ENCODE measurements at places on chromosomes 7 and 10.

DNA sequence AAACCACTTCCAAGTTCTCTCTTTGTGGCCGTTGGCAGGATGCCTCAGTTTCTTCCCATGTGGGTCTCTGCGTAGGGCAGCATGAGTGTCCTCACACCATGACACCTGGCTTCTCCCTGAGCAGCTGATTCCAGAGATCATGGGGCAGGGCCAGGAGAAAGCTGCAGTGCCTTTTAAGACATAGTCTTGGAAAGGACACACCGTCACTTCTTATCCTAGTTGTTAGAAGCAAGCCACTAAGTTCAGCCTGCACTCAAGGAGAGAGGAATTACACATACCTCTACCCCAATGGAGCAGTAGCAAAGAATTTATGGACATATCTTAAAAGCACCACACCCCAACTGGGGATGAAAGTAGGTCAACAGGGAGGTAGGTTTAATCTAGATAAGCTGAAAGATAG, 16.4 kb downstream of the NODAL start:
- DNase-seq, result no peak

DNA sequence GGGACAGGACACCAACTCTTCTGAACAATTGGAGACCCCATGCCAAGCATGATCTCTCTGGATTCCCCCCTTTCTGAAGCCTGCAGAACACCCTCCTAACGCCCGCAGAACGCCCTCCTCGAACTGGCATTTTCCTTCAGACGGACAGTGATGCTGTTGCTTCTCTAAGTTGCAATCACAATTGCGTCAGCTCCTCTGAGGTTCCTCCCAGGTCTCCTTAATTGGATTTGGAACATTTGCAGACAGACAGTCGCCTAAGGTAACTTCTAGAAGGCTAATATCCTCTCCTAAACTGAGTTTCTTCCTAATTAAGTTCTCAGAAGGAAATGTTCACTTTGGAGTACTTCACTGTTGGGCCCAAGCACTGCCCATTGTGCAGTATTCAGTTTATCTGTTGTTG, 20.5 kb upstream of the SERPINE1 start:
- no peak for DNase-seq

GRCh38 chr10:131746785-131747184, 154.0 kb upstream of the PPP2R2D start:
- no peak for DNase-seq

DNA sequence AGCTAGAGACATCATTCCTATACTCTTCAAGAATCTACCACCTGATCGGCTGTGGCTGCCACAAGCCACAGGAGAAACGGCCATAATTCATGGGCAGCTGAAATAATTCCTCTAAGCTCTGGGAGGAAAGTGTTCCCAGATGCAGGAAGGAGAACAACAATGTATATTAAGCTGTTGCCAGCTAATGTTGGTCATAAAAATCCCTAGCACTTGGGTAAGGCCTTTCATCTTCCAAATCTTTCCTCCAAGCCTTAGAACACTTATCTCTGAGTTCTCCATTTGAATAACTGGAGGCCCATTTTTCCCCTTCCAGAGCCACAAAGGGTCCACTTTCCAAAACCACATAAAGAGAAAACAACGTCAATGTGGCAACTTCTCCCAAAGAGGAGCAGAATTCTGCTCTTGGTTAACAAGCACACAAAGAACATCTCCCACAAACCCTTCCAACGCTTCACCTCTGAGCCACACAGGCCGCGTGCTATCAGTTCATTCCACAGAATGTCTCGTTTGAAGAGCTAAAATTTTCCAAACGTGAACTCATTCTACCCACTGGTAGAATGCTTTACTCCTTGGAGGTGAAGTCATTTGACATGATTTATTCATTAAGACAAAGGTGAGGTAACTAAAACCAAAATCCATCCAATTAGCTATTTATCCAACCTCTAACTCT, 11.2 kb downstream of the KCNMA1 start:
- no peak for DNase-seq

DNA sequence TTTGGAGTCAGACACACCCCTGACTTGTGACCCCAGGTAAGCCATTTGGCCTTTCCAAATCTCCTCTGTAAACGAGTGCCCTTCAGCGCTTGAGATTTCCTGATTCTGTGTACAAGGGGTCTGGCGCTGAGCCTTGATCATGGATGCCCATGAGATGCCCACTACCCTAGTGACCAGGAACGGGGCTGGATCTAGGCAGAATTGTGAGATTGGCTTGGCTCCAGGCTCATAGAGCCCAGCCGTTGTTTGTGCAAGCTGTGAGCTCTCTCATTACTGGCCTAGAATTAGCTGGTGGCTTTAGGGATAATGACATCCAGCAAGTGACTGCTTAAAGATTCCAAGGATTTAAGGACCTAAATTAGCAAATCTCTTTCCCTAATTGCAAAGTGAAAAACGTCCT, 84.9 kb downstream of the CAMK1D start:
- DNase-seq, result no peak

DNA sequence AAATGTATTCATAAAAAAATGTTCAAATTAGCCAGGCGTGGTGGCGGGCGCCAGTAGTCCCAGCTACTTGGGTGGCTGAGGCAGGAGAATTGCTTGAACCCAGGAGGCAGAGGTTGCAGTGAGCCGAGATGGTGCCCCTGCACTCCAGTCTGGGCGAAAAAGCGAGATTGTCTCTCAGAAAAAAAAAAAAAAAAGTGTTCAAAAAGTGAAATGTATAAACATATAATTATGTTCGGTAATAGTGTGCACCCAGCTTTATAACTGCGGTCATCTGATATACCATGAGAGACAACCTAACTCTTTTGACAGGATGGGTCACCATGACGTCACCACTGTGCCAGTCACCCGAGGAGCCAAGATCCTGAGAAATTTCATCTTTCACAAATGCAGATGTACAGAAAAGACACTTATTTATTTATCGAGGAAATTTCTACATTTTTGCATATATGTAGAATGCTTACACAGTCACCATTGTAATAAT, 594 bp upstream of the RP9 start:
- DNase-seq, result no peak

GRCh38 chr10:75399461-75400162, 2.0 kb downstream of the ZNF503 start:
- DNase-seq, result no peak

DNA sequence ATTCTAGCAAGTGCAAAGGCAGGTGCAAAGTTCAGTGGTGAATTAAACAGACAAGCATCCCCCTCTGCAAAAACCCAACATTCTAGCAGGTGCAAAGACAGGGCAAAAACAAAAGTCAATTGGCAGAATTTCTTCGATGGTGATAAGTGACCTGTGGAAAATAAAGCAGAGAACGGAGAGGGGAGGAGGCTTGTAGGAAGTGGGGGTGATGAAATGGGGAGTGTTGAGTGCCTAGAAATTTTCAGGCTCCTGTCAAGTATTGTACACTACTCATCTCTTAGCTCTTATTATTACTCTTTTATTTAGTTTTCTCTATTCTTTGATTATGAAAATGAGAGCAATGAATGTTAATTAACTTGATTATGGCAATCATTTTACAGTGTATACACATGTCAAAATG, 2.4 kb upstream of the CD36 start:
- no peak for DNase-seq

DNA sequence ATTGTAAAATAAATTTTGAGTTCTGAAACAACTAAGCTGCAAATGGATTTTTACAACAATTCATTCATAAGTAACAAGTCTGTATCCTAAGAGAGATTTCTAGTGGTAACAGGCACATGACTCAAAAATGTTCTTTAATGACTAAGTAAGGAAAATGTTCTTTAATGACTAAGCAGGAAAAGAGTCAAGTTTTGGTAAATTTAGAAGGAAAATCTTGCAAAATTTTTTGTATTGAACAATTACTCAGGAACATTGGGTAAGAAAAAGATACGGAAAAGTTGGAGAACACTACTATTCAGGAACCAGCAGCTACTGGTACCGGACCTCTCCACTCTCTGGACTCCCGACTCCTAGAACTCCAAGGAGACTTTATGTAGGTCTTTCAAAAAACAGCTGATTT, 33.5 kb downstream of the HYCC1 start:
- DNase-seq, result no peak

DNA sequence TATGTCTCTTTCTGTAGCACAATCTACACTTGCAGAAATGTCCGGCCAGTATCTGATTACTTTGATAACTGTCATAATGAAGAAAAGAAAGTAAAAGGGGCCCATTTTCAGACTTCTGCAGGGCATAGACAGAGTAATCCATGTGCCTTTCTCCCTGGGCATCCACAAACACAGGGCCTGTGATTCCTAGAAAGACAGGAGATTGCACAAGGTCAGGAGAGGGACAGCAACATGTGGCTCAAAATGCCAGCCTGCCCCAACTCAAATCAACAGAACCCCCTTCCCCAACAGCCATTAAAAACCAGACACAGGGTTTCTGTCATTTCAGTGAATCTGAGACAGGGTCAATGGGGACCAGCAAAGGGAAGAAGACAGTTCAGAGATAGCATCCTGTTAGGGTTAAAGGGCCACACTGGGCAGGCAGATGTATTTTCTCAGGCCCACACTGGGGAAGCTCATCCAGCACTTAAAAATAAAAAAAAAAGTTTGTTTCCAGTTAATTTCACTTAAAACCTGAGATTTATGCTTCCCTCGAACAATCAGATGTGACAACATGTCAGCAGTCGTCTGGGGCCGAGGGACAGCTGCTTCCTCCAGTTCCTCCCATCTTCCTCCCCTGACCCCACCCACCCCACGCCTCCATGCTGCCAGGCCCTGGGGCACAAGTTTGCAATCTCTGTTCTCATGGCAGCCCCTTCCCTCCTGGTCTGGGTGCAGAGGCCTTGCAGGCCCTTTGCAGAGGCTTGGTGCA, 30.7 kb upstream of the ACSL5 start:
- no peak for DNase-seq

DNA sequence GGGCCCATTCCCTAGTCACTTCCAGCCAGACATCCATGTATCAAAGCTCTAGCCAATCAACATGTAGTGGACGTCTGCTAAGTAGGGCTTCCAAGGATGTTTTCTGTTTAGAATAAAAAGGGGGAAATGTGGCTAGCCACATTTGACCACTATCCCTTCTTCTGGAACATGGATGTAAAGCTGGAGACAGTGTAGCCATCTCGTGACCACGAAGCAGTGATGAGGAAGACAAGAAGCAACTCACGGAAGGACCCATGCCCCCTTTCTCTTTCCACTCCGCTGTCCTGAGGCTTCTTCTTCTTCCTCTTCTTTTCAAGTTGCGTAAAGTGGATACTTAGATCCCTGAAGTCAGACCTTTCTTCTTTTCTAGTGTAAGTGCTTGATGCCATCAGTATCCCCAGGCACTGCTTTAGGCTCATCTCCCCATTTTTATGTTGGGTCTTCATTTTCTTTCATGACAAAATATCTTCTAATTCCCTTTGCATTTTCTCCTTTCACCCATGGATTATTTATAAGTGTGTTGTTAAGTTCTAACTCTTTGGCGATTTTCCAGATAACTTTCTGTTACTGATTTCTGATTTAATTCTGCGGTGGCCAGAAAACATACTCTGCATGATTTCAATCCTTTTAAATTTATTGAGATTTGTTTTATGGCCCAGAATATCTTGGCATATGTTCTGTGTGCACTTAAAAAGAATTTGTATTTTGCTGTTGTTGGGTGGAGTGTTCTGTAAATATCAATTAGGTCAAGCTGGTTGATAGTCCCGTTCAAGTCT, 594.5 kb downstream of the SDK1 start:
- DNase-seq, result no peak

DNA sequence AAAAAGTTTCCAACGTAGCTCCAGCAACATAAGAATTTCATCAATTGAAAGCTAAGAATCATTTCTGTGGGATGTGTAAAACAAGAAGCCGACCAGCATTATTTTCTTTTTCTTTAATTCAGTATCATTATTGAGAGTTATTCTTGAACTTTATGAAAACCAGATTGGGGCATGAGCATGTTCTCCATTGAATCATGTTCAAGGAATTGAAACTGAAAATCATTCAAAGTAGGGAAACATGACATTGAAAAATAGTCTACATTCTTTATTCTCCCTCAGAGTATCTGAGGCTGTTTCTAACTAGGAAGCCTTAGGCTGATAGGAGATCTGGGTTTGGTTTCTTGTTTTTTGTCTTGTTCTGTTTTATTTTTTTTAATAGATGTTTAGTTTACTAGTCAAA, 253.7 kb downstream of the DYNC1I1 start:
- no peak for DNase-seq

DNA sequence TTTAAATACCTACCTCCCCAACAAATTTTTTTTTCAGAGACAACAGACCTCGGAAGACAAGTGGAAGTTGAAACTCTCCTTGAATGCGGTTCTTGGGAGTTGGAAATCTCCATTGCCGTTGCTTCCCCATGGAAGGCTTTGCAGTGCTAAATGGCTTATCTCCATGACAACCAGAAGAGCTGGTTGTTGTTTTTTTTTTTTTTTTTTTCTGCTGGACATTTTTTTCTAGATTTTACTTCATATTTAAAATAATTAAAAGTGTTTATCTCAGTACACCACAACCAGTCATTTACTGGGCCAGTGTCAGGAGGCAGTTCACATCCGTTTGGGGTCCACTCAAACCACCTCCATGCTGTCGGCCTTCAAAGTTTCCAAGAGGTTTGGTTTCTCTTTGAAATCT, 348.5 kb upstream of the PRKCQ start:
- DNase-seq, result peak; percentile 61

DNA sequence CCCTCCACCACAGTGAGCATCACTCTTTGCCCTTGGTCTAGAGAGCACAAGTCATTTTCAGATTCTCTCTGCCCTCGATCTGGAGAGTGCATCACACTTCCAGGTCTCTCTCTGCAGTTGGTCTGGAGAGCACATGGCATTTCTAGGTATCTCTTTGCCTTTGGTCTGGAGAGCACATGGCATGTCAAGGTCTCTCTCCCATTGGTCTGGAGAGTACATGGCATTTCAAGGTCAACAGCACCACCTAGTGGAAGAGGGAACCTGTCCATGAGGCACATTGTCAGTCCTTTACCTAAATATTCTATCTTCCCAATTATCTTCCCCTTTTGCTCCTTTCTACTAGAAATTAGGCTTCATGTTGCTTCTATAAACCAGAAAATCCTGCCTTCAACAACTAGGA, 1139.4 kb downstream of the XPNPEP1 start:
- DNase-seq, result no peak

DNA sequence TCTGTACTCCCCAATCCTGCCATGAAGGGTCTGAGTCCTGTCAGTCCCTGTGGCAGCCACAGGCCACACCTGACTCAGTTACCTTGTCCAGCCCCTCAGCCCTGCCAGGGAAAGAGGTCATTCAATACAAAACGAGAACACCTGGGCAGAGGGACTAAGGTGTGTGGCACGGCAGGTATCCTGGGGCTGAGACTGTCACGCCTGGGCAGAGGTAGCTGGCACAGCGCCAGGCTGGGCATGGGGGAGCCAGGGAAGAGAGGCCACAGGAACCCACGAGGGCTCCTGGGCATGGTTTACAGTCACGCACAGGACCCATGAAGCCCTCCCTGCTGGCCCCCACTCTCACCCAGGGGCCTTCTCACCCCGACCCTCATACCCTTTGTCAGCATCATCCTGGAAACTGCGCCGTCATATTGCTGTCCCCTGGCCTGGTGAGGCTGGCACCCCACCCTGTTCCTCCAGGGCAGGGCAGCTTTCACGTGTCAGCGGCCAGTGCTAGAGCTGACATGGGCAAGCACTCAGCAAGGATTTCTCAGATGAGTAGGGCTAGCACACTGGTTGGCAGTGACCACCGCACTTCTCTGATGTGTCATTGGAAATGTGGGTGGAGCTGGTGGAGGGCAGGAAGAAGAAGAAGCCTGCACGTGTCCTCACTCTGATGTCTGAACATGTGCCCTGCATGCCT, 42.7 kb downstream of the LRRC18 start:
- no peak for DNase-seq

Measured in CD8-positive, alpha-beta T cell (primary cell).